ENCODE measurements at places on chromosomes 7 and 10.

DNA sequence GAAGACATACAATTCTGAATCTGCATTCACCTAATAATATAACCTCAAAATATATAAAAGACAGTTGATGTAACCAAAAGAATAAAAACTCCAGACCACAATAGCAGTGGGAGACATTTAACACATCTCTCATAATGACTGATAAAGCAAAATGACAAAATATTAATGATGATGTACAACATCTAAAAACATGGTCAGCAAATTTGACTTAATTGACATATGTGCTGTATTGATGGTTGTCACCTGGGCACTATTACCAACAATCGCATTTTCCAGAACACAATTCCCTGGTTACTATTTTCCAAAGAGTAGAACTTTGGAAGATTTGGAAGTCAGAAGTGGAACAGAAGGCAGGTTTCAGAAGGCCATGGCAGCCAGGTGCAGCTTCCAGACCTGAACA lies 899.5 kb upstream of the CELF2 start:
- DNase-seq, result no peak

DNA sequence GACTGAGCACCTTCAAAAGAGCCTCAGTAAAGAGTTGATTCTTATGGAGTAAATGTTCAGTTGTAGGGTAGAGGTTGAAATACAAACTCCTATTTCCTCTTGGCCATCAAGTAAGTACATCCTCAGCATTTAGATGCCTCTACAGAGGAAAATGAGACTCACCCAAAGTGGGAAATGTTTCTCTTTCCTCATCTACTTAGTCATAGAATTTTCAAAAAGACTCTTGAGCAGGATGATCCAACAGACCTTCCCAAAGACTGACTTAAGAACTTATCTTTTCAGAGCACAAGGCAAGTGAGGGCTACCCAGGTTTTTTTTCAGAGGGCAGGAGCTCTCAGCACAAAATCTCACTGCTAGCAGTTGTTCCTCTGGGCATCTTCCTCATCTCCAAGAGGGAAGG lies 449.1 kb downstream of the KCNMA1 start:
- DNase-seq, result no peak

GRCh38 chr7:157543276-157543675 lies 206.5 kb downstream of the DNAJB6 start:
- no peak for DNase-seq

DNA sequence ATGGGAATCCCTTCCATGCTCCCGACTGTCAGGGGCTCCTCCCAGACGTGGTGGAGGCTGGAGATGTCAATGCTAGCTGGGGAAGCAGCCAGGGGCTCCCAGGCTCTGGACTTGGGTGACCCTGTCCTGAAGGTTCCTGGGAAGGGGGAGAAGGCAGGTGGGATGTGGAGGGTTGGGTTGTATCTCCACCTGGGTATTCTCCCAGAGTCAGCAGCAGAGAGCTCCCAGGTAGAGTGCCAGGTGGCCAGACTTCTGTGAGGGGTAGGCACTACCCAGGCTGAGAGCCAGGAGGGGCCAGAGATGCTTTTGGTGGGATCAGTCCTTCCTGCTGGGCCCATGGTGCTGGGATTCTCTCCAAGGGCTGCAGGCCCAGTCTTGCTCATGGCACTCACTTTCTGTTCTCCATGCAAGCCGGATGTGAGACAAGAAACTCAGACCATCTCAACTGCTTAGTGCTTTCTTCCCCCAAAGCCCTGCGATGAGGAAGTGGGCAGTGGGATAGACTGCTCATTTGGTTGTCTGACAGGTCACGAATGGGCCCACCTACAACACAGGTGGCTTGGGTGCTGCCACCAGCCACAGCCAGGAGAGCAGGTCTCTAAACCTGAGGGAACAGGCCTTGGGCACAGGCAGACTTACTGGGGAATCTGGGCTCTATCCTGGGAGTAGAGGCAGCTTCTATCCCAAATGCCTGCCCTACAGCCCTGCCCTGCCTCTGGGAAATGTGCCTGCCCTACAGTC lies 52.5 kb upstream of the CAMK2B start:
- DNase-seq, result no peak

DNA sequence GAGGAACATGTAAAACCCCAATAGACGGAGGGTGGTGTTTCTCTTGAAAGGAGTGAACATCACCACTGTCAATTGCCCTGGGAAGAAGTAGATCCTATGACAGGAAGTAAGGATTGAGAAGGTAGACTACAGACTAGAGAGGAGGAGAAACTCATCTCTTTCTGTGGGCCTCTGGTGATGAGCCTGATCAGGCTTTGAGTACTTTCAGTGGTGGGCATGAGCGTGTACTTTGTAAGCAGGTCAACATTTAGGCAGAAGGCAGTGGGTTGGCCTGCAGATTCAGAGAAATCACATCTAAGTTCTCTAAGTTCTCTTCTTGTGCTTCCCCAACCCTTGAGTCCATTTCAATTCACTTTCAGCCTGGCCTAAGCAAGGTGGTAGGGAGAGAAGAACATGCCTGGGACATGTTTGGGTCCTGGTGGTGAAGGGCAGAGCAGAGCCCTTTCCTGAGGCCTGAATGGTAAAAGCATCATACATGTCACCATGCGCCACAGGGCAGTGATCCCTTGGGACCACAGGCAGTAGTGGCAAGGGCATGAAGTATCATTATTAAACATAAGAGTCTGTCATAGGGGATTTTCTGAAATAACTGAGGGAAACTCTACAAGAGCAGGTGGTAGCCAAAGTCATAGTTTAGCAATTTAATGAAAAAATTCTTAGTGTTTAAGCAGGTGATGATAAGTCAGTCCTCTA lies 56.4 kb upstream of the ANKRD1 start:
- DNase-seq, result no peak

- no peak for DNase-seq
Measured at GRCh38 chr7:89283302-89283701, 487.8 kb upstream of the TEX47 start.

GRCh38 chr7:13879994-13880686 lies 109.3 kb downstream of the ETV1 start:
- peak; percentile 85 for DNase-seq

- DNase-seq, result no peak
Measured at GRCh38 chr7:8229927-8230326, 32.0 kb downstream of the ICA1 start.
